Stimulated activated naive CD4-positive, alpha-beta T cell (primary cell): ENCODE measurements at places on chromosomes 11 and 22.

DNA sequence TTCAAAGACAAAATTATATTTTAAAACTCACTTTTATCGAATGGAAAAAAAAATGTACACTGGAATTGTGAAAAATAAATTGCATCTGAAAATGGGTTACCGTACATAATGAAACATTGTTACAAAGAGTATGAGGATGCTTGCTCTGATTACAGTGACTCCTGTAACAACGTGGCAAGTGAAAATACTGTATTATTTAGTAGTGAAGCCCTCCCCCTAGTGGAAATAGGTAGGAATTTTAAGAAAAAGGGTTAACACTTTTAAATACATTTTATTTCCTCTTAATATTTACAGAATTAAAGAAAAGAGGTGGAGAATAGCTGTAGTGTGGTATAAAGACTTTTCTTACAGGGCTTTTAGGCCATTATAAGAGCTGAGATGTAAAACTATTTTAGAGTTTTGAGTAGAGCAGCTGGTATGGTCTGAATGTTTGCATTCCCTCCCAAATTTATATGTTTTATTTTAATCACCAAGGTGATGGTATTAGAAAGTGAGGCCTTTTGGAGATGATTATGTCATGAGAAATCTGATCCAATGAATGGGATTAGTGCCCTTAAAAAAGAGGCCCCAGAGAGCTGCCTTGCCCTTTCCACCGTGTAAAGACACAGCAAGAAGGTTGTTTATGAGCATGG is 25.2 kb downstream of the FAM76B start:
- DNase-seq = no peak

GRCh38 chr11:78438298-78438975 is 20.8 kb upstream of the GAB2 start:
- DNase-seq = no peak

- peak; percentile 34 for DNase-seq
Measured at GRCh38 chr22:50621356-50621880, 6.5 kb downstream of the ARSA start.

DNA sequence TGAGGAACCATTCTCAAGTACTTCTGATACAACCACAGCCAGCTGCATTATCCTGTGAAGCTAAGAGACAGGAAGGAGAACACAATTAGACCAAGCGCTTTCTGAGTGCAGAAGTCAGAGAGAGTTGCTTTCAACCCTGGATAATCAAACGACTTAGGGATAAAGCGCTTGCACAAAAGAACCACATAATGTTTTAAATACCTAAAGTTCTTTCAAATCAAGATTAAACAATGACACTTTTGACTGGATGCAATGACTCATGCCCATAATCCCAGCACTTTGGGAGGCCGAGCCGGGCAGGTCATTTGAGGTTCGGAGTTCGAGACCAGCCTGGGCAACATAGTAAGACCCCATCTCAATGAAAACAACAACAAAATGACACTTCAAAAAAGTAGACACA is 145.1 kb downstream of the SWAP70 start:
- no peak for DNase-seq

- DNase-seq = no peak
Measured at GRCh38 chr11:3123761-3124733, 41.1 kb downstream of the OSBPL5 start.

- no peak for DNase-seq
Measured at GRCh38 chr11:36278531-36279282, 10.5 kb downstream of the COMMD9 start.
